NCI-H146 (cell line): ENCODE measurements at places on chromosomes 13 and 19.
A peak's percentile ranks its signal among the peaks of the same experiment; 100 is the strongest.

GRCh38 chr13:26758496-26759157 lies 2.0 kb downstream of the GPR12 start:
- no peak for DNase-seq

- no peak for DNase-seq
Observed at GRCh38 chr19:8080832-8081231, 28.3 kb downstream of the CCL25 start.

DNA sequence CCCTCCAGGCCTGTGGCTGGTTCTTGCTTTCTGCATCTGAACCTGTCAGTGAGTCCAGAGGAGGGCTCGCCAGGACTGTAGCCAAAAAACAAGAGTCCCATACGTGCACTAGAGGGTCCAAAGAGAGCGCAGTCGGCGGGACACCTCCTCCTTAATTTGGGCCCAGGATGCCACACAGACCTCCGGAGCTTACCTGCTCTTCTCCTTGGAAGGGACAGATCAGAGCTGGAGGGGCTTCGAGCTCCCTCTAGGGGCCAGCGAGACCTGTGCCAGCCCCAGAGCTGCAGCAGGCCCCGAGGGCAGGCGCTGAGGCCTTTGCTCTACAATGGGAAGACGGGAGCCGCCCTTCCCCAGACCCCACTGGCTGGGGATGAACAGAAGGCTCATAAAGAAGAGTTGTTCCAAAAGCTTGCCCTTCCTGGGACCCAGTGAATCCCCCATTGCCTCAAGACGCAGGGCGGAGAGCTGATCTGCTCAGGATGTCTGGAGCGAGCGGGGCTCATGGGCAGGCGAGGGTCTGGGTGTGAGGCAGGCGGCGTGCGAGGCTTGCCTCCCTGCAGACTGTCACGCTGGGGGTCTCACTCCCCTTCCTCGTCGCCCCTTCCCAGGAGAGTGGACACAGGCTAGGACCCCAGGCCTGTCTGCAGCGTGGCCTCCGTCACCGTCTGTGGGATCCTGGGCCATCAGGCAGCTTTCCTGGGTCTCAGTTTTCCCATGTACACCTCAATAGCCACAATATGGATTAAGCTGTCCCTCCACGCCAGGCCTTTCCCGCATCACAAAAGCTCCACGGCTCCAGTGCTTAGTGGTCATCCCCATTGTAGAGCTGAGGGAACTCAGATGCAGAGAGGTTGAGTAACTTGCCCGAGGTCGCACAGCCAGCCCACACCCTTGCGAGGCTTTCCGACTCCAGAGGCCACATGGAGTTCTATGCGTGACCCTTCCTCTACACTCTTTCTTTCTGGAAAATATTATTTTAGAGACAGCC lies 46.9 kb upstream of the VSTM2B start:
- DNase-seq, result peak; percentile 11

GRCh38 chr13:37100731-37101130 lies 4.7 kb downstream of the CSNK1A1L start:
- DNase-seq, result no peak

- DNase-seq, result no peak
Observed at GRCh38 chr19:11405846-11406643, 13.1 kb downstream of the RGL3 start.

- no peak for DNase-seq
Observed at GRCh38 chr19:41366089-41366488, 2.1 kb upstream of the B9D2 start.
